ENCODE measurements at places on chromosomes 7 and 10.

- DNase-seq, result no peak
- H3K4me3 ChIP-seq, result no peak overlapping the region
- H3K27me3 ChIP-seq, result no peaks in the 10 kb centered on the region
- H3K4me1 ChIP-seq, result peaks cover 8% of the 10 kb centered on the region
These were observed 90.0 kb downstream of the MYOF start for GRCh38 chr10:93392121-93392520.

DNA sequence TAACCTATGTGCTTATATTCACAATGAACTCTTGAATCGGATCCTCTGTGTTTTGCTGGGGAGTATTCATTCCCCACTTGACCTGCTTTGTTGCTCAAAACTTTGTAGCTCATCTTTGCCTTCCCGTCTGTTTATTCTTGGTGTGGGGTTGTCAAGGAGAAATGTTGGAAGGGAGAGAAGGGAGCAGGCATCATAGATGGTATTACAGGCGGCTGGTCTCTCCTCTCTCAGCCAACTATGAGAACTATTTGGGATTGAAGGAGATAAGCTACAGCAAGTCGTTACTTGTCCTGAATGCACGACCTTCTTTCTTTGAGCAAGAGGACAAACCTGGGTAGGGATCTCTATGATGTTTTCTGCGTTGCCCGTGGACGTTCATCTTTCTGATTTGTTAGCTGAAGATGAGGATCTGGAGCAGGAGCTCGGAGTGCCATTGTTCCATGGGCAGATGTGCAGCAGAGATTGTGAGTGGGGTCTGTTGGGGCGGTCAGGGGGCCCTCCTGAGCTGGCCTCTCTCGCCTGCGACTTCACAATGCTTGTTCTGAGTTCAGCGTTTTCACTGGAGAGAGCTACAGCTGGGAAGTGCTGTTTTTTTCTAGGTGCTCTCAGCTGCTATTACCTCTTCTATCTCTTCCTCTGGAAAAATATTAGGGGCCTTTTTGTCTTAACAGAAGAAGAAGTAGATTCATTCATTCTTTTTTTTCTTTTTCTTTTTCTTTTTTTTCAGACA lies 126.9 kb upstream of the KLF6 start:
- no peak overlapping the region for H3K4me3 ChIP-seq
- H3K36me3 ChIP-seq, result no peaks in the 10 kb centered on the region
- no peak for DNase-seq
- H3K27me3 ChIP-seq, result peaks cover 23% of the 10 kb centered on the region

DNA sequence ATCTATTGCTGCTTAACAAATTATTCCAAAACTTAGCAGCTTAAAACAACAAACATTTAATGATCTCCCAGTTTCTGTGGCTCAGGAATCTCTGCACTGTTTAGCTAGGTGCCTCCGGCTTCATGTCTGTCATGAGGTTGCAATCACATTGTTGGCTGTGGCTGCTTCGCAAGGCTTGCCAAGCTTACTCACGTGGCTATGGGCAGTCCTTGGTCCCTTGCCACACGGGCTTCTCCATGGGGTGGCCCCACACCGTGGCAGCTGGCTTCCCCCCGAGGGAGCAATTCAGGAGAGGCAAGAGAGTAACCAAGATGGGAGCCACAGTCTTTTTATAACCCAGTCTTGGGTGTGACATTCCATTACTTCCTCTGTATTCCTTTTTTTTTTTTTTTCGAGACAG lies 67.4 kb downstream of the NEURL1 start:
- no peaks in the 10 kb centered on the region for H3K36me3 ChIP-seq
- no peak overlapping the region for H3K27ac ChIP-seq
- H3K4me1 ChIP-seq, result no peaks in the 10 kb centered on the region
- no peak for DNase-seq

DNA sequence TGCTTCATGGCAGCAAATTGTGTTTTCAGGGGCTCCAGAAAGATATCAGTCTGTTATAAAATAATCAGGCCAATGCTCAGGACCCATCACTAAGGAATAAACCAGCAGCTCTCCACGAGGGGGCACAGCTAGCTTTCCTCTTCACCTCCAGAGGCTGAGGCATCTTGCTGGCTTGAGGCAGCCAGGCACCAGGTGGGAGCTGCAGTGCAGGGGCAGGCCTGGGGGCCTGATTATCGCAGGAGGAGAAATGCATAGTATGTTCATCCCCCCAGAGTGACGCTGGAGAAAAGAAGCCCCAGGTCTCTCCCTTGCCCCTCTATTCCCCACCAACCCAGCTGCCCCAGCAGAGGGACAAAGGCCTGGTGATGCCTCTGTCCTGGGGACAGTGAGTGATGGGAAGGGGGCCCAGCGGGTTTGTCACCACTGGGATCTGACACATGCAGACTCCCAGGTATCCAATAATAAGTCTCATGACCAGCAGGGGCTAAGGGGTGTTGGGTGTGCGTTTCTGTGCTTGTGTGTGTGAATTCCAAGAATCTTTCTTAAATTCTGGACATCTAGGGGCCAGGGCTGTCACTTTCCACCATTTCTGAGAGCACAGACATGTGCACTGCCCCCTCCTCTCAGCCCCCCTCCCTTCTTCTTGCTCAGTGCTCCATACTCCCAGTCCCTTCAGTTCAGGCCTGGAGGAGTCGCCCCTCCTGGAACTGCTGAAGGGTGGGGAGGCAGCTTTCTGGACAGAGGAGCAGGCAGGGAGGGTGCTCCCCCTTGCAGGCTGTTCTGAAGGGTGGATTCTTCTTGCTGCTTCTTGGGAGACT lies 128.1 kb upstream of the FAM20C start:
- H3K4me3 ChIP-seq, result no peak overlapping the region
- no peaks in the 10 kb centered on the region for H3K36me3 ChIP-seq
- no peak overlapping the region for H3K27ac ChIP-seq
- no peaks in the 10 kb centered on the region for H3K4me1 ChIP-seq

- no peak overlapping the region for H3K27ac ChIP-seq
- no peaks in the 10 kb centered on the region for H3K36me3 ChIP-seq
- no peaks in the 10 kb centered on the region for H3K4me1 ChIP-seq
These were observed 80.5 kb downstream of the ABCA13 start for GRCh38 chr7:48251766-48252165.

GRCh38 chr10:73096449-73097304 lies at the start of gene P4HA1:
Gene P4HA1 (minus strand): TSS chr10:73096866. CDS start chr10:73074883, 21,983 bp downstream.
- DNase-seq, result peak; percentile 99
- H3K27ac ChIP-seq, result peak within 1 kb of the TSS; percentile 93
- peaks cover 8% of the 10 kb centered on the region for H3K27me3 ChIP-seq
- H3K4me1 ChIP-seq, result peaks cover 32% of the 10 kb centered on the region
- peak within 1 kb of the TSS; percentile 89 for H3K4me3 ChIP-seq

GRCh38 chr7:14505906-14506305 lies 396.6 kb downstream of the DGKB start:
- no peak for DNase-seq
- H3K27me3 ChIP-seq, result no peaks in the 10 kb centered on the region
- H3K27ac ChIP-seq, result no peak overlapping the region
- H3K36me3 ChIP-seq, result no peaks in the 10 kb centered on the region
- H3K4me1 ChIP-seq, result no peaks in the 10 kb centered on the region
- no peak overlapping the region for H3K4me3 ChIP-seq

DNA sequence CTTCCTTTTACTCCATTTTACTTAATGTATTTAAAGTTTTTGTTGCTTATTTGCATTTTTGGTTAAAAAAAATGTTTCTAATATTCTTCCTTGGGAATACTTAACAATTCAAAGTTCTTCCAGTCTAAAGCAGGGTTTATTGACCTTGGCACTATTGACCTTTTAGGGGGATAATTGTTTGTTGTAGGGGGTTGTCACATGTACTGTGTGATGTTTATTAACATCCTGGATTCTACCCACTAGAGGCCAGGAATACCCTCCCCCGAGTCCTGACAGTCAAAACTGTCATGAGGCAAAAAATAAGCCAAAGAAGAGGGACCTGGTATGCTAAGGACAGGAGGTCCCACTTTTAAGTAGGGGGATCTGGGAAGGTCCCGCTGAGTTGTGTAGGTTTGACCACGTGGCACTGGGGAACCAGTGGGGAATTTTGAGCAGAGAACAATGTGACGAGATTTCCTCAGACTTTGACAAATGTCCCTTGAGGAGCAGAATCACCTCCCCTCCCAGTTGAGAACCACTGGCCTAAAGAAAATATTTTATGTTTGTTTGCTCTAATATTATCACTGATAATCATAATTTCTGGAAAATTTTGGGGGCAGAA lies 178.3 kb upstream of the PRR15 start:
- DNase-seq, result no peak
- no peaks in the 10 kb centered on the region for H3K36me3 ChIP-seq
- H3K27ac ChIP-seq, result no peak overlapping the region
- no peaks in the 10 kb centered on the region for H3K4me1 ChIP-seq
- H3K4me3 ChIP-seq, result no peak overlapping the region

- H3K27me3 ChIP-seq, result peaks cover 17% of the 10 kb centered on the region
- H3K36me3 ChIP-seq, result no peaks in the 10 kb centered on the region
- DNase-seq, result no peak
- no peak overlapping the region for H3K27ac ChIP-seq
These were observed 110.5 kb downstream of the IPMK start for GRCh38 chr10:58157076-58157766.

- H3K4me1 ChIP-seq, result peaks cover 9% of the 10 kb centered on the region
These were observed 11.1 kb downstream of the CALY start for GRCh38 chr10:133325440-133326222.

GRCh38 chr10:106147021-106147420 lies 1017.5 kb downstream of the SORCS1 start:
- H3K4me1 ChIP-seq, result no peaks in the 10 kb centered on the region
- DNase-seq, result no peak
- H3K27me3 ChIP-seq, result no peaks in the 10 kb centered on the region
- no peak overlapping the region for H3K4me3 ChIP-seq
- H3K27ac ChIP-seq, result no peak overlapping the region

- H3K4me1 ChIP-seq, result no peaks in the 10 kb centered on the region
- DNase-seq, result no peak
- H3K36me3 ChIP-seq, result no peaks in the 10 kb centered on the region
- no peak overlapping the region for H3K4me3 ChIP-seq
These were observed 181.6 kb downstream of the XPNPEP1 start for GRCh38 chr10:109741712-109742111.
